Activated naive CD4-positive, alpha-beta T cell (primary cell): ENCODE measurements at places on chromosomes 1 and 21.
A peak's percentile ranks its signal among the peaks of the same experiment; 100 is the strongest.

DNA sequence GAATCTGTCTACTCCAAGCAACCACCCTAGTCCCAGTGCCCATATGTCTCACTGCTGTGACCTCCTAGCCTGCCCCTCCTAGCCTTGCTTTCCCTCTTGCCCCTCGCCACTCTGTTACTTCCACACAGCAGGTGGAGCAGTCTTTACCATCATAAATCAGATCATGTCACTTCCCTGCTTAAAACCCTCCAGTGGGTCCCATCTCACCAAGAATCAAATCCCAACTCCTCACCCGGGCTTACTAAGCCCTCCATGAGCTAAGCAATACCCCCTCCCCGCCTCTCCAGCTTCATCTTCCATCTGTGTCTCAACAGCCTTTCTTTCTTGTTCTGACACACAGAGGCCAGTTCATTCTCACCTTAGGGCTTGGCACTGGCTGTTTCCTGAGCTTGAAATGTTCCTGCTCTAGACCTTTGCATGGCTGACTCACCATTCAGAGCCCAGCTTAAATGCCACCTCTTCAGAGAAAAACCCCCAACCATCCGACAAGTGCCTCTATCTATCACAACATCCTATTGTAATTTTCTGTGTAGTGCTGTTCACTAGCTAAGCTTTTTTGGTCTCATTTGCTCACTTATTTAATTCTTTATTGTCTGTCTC lies 22.3 kb downstream of the KNCN start:
- DNase-seq: no peak

DNA sequence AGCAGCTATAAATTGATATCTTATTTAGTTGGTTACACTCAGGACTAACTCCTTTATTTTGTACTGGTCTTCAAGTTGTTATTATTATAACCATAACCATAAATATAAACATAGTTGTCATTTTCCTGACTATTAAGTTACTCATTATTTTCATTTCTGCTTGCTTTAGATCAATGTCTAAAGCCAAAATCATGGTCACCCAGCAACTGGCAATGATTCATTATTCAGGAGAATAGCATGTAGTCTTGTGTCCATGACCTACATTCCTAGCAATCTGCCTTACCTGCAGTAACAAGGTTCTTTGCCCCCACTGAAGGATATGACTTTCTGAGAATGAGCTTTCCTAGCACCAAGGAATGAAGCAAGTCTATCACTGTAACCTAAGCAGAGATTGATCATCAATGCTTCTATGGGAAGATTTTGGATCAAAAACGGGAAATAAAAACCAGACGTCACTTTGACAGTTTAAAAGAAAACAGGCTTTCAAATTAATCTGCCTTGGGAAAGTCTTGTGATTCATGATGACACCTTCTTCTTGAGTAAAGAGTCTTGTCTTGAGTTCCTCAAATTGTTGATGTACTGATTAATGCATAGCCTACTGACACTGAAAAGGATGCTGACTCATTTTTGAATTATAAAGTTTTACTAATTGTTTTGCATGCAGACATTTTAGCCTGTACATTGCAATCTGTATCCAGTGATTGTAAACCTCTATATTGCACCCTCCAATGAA lies 203.3 kb upstream of the IVNS1ABP start:
- DNase-seq: no peak

- DNase-seq: no peak
Measured at GRCh38 chr1:26290882-26291261, 11.0 kb downstream of the SH3BGRL3 start.

GRCh38 chr1:68791800-68792199 lies 294.9 kb upstream of the DEPDC1 start:
- DNase-seq: no peak

DNA sequence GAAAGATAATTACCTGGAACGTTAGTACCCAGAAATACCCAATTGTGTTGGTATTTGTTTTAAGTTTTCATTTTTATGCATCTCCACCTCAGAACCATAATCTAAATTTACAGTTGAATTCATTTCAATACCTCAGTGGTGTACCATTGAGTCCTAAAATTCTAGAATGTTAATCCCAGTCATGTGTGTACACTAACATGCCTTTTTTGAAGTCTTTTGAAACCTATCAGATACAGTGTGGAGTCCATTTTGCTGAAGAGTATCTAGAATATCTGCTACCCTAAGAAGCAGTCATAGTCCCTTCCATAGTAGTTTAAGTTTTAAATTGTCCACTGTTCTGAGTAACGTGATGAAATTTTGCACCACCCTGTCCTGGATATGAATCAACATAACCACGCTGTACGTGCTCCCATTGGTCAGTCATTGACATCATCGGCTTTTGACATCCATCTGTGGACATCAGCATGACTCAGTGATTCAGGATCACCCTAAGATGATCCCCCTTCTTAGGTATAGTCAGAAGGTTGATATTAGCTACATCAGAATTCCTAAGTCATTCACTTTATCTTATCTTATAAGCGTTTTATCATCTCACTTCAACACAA lies 7.5 kb upstream of the ASH1L start:
- no peak for DNase-seq

DNA sequence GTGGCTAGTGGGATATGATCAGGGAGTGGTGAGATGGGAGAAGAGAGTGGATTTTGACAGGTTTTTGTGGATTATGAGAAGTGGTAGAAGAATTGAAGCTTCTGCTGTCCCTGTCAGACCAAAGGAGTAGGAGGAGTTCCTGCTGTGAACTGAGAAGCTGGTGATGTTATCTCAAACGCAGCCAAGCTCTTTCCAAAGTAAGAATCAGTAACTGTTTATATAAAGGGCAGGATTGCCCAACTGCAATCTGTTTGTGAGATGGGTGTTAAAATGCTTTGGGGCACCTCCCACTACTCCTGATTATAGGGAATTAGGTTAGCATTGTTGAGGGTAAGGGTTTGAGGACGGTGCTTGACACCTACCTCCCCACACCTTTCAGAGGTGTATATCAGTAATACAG lies 60.5 kb upstream of the USP25 start:
- no peak for DNase-seq

DNA sequence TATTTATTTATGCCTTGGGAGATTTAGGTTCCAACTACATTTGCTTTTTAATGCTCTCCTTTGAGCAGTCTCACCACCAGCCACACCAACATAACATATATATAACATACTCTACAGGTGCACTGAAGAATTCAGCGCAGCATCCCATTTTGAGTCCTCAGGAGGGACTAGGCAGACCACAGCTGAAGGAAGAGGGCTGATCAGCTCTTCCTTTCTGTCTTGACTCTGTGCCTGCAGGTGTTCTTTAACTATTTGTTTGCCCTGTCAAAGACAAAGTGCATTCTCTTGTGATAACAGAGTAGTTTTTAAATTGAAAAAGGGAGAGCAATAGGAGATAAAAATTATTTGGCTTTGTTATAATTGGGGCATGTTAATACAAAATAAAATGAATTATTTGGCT lies 17.0 kb downstream of the HIPK1 start:
- DNase-seq: no peak

GRCh38 chr1:26378088-26378878 lies 5.7 kb upstream of the ZNF683 start:
- DNase-seq: no peak

DNA sequence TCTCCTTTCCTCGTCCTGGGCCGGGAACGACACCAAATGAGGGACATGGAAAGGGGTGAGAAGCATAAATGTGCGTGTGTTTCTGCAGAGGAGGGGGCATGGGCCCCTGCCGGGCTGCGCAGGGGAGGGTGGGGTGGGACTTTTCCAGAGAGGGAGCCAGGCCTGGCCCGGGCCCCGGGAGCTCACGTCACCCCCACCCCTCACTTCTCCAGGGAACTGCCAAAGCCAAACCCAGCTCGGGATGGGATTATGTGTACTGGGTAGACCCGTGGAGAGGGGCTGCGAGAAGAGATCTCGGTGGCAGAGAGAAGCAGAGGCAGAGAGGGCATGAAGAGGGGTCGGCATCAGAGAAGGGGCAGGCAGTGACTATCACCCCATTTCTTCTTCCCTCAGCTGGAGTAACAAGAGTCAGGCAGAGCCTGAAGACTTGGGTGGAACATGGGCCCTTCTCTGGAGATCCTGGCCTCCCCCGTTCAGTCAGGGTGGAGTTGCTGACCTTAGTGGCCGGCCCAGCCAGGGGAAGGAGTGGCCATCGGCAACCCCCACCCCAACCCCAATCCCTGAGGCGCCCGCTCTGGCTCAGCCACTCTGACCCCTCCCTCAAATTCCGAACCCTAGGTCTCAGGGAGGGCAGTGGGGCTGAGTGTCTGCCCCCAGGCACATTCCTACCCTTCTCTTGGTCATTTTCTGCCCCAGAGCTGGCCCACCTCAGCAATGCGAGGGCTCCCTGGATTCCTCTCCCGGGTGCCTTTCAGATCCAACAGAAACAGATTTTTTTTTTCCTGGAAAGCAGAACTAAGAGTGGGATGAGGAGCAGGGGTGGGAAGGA lies 1.2 kb downstream of the ADAMTSL4 start:
- no peak for DNase-seq

DNA sequence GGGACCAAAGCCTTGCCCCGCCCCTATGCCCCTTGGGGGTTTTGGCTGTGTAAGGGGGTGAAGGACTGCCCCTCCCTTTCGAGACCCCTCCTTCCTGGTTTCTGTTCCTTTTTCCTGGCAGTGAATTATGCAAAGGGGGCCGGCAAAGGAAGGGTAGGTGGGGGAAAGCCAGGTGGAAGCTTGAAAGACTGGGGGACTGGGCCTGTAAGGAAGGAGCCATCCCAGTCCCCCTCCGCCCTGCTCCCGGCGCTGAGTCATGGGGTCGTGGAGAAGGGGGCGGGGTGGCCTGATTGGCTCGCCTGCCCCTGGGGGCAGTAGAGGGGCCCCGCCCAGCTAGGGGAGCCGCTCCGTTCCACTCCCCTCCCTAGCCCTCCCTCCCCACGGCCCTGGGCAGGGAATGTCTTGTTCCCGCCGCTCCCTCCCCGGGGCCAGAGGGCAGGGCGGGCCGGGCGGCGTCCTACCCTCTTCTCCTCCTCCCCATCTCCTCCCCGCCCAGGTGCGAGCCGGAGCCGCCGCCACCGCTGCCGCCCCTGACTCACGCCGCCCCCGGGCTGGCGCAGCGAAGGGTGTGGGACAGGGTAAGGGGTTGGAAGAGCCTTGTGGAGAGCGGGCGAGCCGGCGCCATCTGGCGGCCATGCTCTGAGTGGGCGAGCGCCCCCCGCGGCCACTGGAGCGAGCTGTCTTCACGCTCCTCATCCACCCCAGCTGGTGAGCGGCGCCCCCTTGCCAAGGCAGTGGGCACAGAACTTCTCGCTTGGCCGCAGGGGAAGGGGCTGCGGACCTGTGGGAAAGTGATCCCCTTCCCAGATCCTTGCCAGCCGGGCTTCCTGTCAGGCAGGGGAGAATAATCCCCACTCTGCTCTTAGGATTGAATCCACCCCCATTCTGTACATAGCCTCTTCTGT lies 14.7 kb downstream of the ZBTB7B start:
- peak; percentile 77 for DNase-seq

- no peak for DNase-seq
Measured at GRCh38 chr21:16195538-16195910, 465.7 kb downstream of the USP25 start.

- DNase-seq: no peak
Measured at GRCh38 chr1:53050310-53050709, 11.7 kb upstream of the PODN start.

DNA sequence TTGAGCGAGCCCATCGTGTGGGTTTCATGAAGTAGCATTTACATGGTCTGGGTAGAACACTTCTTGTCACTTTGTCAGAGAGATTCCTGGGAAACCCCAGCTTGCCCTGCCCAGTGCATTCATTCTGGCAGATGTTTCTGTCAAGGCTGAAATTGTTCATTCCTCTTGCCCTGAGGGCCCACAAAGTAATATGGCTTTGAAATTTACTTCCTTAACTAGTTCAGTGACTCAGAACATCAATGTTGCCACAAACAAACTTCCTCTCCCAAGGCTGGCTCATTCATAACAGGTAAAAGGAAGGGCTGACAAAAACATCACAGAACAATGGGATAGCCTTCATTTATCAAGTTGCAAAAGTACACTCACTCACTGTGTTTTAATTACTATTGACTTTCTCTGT lies 5.0 kb upstream of the KIAA0040 start:
- DNase-seq: no peak

- DNase-seq: no peak
Measured at GRCh38 chr1:32485554-32486255, 20.8 kb downstream of the ZBTB8B start.

GRCh38 chr1:100988121-100988520 lies 37.5 kb downstream of the DPH5 start:
- no peak for DNase-seq

- no peak for DNase-seq
Measured at GRCh38 chr1:199124351-199124750, 485.5 kb downstream of the PTPRC start.

GRCh38 chr21:23811805-23812204 lies 1795.5 kb downstream of the MRPL39 start:
- no peak for DNase-seq

- no peak for DNase-seq
Measured at GRCh38 chr1:54274448-54274847, 74.5 kb downstream of the MRPL37 start.

DNA sequence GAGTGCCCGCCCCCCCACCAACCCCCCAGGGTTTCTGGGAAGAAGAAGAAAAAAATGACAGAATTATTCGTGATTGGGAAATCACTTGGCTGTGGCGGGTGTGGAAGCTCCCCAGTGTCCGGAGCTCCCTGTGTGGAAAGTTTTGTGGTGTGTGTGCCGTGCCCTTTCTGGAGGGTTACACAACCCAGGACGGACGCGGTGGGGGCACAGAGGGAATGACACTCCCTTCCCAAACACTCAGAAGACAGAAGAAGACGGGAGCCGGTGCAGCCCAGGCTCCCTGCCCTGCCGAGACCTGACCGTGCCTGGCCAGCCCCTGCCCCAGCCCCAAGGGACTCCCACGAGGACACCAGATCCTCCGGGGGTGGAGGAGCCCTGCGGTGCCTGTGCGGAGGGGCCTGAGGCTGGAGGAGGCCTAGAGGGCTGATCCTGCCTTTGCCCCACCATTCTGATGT lies 33.0 kb upstream of the ADARB1 start:
- DNase-seq: no peak

GRCh38 chr1:8813016-8813763 lies 4.2 kb downstream of the RERE start:
- DNase-seq: no peak

DNA sequence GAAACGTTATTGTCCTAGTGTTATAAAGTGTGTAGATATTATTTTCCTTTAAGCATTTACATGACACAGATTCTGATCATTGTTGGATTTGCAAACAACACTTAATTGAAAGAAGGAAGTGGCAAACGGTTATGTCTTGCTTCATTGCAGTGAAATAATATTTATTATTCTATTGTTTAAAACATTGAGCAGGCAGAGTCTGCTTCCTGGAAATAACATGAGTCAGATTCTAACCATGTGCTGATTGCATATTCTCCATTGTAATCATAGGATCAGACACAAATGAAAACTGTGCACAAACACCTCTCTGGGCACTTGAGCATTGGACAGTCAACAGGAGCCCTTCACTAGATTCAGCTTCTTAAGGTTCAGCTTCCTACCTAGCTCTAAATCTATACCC lies 46.8 kb upstream of the USP25 start:
- DNase-seq: no peak

- no peak for DNase-seq
Measured at GRCh38 chr21:36186506-36187399, 30.1 kb downstream of the DOP1B start.

GRCh38 chr1:247528812-247529474 lies 7.3 kb downstream of the OR2C3 start:
- DNase-seq: no peak
